Activated naive CD8-positive, alpha-beta T cell treated with anti-CD3 and anti-CD28 coated beads, Interleukin-2, amount 10 ng/mL, durations not matched to agents 7 days and 5 days (primary cell): ENCODE measurements at places on chromosomes 6 and 20.

DNA sequence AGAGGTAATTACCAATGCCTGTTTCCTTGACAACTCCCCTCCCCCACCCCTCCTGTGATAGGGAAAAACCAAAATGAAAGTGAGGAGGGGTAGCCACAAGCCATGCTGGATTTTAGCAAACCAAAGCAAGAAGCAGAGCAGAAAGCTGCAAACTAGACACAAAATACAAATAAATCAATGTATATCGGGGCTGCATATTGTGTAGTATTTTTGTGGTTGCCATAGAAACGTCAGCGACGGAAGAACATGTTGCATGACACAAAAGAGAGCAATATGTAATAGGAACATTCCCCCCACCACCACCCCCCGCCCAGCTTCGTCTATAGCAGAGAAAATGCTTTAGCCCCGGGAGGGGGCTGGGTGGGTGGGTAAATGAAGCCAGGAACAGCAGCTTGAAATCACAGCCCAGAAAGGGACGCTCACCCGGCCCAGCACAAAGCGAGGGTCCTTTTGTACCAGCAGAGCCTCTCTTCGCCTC is 548 bp downstream of the AGPAT4 start:
- H3K36me3 ChIP-seq = no peaks in the 10 kb centered on the region
- peaks cover 14% of the 10 kb centered on the region for H3K4me1 ChIP-seq
- H3K27ac ChIP-seq = peak overlapping the region; percentile 96
- DNase-seq = no peak
- peak overlapping the region; percentile 91 for H3K4me3 ChIP-seq

GRCh38 chr6:43907789-43908472 is 137.9 kb downstream of the VEGFA start:
- no peak for DNase-seq
- H3K4me1 ChIP-seq = no peaks in the 10 kb centered on the region
- no peak overlapping the region for H3K27ac ChIP-seq

DNA sequence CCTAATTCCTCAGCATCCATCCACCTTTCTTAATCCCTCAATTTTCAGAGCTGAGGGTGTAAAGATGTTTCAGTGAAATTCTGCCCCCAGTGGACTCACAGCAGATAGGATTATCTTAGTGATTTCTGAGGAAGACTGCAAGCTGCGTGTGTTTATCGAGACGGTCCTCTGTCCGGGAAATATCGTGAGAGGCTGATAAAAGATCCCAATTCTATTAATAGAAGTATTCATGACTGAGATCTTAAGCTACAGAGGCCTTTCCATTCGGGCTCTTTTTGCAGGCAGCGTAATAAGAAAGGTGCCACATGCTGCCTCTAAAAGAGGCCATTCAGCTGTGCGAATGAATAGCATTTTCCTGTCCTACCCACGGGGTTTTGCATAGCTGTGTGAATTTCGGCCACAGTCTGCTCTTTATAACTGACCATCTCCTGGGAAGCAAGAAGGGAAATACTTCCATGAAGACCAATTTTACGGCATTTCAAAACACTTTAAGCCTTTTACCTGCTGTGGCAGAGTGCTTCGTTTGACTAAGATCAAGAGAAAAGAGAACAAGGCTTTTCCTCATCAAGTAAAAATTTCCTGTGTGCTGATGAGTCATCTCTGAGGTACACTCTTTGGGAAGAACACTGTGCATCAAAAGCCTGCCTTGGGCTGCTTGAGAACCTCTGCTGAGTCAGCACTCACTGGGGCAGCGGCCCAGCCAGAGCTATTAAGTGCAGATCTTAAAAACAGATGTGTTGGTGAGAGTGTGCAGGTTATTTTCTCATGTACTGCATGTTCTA is 208.8 kb downstream of the ARHGAP18 start:
- H3K27me3 ChIP-seq = no peaks in the 10 kb centered on the region
- peaks cover 20% of the 10 kb centered on the region for H3K4me1 ChIP-seq
- DNase-seq = no peak
- H3K4me3 ChIP-seq = no peak overlapping the region

- H3K4me3 ChIP-seq = no peak overlapping the region
- DNase-seq = no peak
- H3K4me1 ChIP-seq = peaks cover 39% of the 10 kb centered on the region
- H3K27ac ChIP-seq = peak overlapping the region; percentile 92
- H3K27me3 ChIP-seq = no peaks in the 10 kb centered on the region
- peaks cover 13% of the 10 kb centered on the region for H3K36me3 ChIP-seq
Observed at GRCh38 chr20:62900692-62901584, 25.4 kb downstream of the DIDO1 start.

DNA sequence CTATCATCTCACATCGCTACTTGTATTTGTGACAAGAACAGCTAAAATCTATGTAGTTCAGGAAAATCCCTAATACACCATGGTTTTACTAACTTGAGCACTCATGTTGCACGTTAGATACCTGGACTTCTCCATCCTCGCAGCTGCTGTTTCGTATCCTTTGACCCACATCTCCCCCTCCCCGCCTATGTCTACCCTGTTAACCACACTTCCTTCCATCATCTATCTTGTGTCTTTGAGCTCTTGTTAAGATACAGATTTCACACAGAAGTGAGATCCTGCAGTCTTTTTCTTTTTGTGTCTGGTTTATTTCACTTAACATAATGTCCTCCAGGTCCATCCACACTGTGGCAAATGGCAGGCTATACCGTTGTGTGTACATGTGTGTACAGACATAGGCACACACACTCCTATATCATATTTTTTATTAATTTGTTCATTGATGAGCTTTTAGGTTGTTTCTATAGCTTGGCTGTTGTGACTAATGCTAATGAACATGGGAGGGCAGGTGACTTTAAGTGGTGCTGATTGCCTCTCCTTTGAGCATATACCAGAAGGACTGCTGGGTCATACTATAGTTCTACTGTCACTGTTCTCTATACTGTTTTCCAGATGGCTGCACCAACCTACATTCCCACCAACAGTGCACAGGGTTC is 117.8 kb downstream of the WDR27 start:
- peaks cover 26% of the 10 kb centered on the region for H3K4me1 ChIP-seq
- H3K36me3 ChIP-seq = peaks cover 9% of the 10 kb centered on the region
- no peak for DNase-seq

DNA sequence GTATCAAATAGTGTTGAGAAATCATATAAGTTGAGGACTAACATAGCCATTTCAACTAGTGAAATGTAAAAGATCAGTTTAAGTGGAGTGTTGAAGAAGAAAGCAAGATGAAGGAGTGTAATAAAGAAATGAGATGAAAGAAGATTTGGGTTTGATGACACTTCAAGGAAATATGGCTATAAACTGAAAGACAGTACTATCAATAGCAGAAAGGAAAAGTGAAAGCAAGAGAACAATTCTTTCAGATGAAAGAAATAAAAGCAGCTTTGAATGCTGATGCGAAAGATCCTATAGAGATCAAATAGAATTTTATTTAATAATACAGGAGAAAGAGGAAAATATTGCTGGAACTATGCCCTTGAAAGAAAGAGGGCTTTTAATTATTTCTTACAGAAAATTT is 92.8 kb upstream of the PRSS16 start:
- H3K4me3 ChIP-seq = peak overlapping the region; percentile 71
- H3K27ac ChIP-seq = peak overlapping the region; percentile 81
- no peak for DNase-seq

GRCh38 chr6:41571021-41571780 is 25.0 kb downstream of the FOXP4 start:
- H3K4me3 ChIP-seq = no peak overlapping the region
- peaks cover 4% of the 10 kb centered on the region for H3K27me3 ChIP-seq
- peaks cover 2% of the 10 kb centered on the region for H3K36me3 ChIP-seq

GRCh38 chr20:14568701-14569100 is 231.3 kb upstream of the FLRT3 start:
- no peak for DNase-seq
- no peak overlapping the region for H3K4me3 ChIP-seq
- no peaks in the 10 kb centered on the region for H3K27me3 ChIP-seq
- H3K4me1 ChIP-seq = no peaks in the 10 kb centered on the region
- no peak overlapping the region for H3K27ac ChIP-seq

DNA sequence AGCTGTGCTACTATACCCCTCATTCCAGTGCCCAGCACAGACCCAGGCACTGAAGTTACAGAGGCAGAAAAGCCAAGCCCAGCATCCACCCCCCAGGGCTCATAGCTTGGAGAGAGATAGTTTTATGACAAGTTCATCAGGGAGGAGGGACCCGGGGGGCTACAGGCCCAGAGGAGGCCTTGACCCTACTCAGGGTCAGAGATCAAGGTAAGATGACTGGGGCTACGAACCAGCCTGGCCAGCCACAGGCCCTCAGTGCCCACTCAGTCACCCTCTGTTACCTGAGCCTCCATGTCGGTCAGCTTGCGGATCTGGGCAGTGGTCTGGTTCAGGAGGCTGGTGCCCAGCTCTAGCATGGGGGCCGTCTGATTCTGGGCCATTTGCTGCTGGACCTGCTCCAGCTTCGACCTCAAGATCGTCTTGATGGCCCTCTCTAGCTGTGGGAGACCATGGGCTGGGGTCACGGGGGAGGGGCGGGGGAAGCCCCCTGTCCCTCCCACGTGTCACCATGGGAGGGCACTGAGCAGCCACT is 26.1 kb downstream of the ANGPT4 start:
- H3K4me3 ChIP-seq = no peak overlapping the region
- no peak overlapping the region for H3K27ac ChIP-seq
- DNase-seq = no peak
- H3K36me3 ChIP-seq = no peaks in the 10 kb centered on the region

DNA sequence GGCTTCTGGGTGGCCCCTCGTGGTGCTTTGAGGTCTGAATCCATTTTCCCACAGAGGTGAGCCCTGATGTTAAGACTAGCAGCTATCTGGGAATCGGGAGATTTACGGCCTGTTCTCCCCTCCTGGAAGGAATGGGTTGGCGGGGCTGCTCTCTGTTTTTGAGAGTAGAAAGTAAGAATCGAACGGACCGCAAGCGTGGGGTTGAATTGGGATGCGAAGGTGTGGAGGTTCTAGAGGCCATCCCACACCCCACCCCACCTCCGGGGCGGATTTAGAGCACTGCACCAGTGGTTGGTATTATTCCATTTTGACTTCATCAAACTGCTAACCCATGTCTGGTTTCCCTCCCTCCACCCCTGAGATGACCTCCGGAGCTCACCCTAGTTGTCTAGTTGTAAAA is 11.5 kb downstream of the PYGB start:
- no peaks in the 10 kb centered on the region for H3K27me3 ChIP-seq
- peaks cover 33% of the 10 kb centered on the region for H3K36me3 ChIP-seq
- peaks cover 20% of the 10 kb centered on the region for H3K4me1 ChIP-seq
- H3K4me3 ChIP-seq = peak overlapping the region; percentile 69

GRCh38 chr6:70547313-70547712 is 19.4 kb upstream of the SDHAF4 start:
- H3K4me3 ChIP-seq = no peak overlapping the region
- no peaks in the 10 kb centered on the region for H3K4me1 ChIP-seq
- H3K36me3 ChIP-seq = no peaks in the 10 kb centered on the region
- H3K27me3 ChIP-seq = no peaks in the 10 kb centered on the region
- no peak overlapping the region for H3K27ac ChIP-seq

DNA sequence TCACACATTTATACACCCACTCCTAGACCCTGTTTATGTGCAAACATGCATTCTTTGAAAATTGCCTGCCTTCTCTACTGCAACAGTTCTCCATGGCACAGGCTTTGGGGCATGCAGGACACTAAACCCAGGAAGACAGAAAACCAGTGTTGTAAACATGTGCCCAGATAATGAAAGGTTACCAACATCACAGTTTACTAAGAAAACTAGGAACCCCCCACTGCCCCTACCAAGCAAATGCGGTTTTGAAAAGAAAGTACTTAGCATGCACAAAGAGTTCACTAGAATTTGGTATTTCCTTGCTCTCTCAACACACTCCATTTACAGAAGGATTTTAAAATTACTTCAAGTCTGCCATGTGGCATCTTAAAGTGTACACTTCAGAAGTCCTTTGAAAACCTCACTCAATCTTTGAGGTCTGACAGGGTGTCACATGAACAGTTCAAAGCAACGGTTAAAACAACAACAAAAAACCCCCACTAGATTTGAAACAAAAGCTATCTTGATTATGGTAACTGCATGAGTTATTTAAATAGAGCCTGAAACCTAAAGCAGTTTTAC is 245.0 kb downstream of the GMPR start:
- H3K4me3 ChIP-seq = peak overlapping the region; percentile 64
- H3K27ac ChIP-seq = peak overlapping the region; percentile 87
- DNase-seq = no peak
- peaks cover 32% of the 10 kb centered on the region for H3K36me3 ChIP-seq

- no peaks in the 10 kb centered on the region for H3K36me3 ChIP-seq
- H3K4me3 ChIP-seq = no peak overlapping the region
- no peaks in the 10 kb centered on the region for H3K4me1 ChIP-seq
- no peak for DNase-seq
Observed at GRCh38 chr20:61765081-61765870, 300.4 kb downstream of the TAF4 start.

GRCh38 chr6:157597461-157598312 is 216.7 kb downstream of the ZDHHC14 start:
- H3K4me3 ChIP-seq = no peak overlapping the region
- H3K27me3 ChIP-seq = no peaks in the 10 kb centered on the region
- no peaks in the 10 kb centered on the region for H3K36me3 ChIP-seq
- H3K27ac ChIP-seq = peak overlapping the region; percentile 64

GRCh38 chr6:42390228-42390934 is 61.3 kb downstream of the TRERF1 start:
- peak; percentile 55 for DNase-seq
- peak overlapping the region; percentile 79 for H3K4me3 ChIP-seq
- H3K4me1 ChIP-seq = peaks cover 73% of the 10 kb centered on the region
- no peaks in the 10 kb centered on the region for H3K27me3 ChIP-seq
- H3K36me3 ChIP-seq = peaks cover 3% of the 10 kb centered on the region
- H3K27ac ChIP-seq = peak overlapping the region; percentile 96

GRCh38 chr6:26468829-26469228 is 11.1 kb downstream of the BTN2A1 start:
- peak overlapping the region; percentile 22 for H3K27ac ChIP-seq
- no peak for DNase-seq
- H3K27me3 ChIP-seq = no peaks in the 10 kb centered on the region

DNA sequence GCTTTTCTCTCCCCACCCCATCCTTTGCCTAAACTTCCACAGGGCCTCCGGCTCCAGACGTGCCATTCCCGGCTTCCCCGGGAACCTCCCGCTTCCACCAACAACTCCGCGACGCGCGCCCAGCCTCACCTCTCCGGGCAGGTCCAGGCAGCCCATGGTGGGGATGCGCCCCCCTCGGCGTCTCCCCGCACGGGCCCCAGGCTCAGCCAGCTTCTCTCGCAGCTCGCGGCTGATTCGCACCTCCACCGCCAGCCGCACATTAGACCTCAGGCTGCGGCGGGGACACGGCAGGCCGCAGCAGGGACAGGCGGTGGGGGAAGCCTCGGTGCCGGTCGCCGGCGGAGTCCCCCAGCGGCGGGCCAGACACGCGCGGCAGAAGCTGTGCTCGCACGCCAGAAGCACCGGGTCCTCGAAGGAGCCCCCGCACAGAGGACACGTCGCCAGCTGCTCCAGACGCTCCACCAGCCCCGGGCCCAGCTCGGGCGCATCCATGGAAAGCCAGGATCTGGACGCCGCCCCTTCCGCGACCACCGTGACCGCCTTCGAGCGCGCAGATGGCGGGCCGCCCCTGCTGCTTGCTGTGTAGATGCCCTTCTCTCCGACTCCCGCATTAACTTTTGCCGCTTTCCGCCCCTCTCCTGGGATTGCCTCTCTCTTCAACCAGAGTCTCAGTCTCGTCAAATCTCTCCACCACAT is at the start of gene RNF39:
Gene RNF39, minus strand, starts transcription at position 676 of the 696 bp plus-strand sequence. Its CDS starts 184 bp downstream, at position 492.
- peak; percentile 58 for DNase-seq
- peak within 1 kb of the TSS; percentile 50 for H3K4me3 ChIP-seq
- H3K27ac ChIP-seq = peak within 1 kb of the TSS; percentile 27
- H3K36me3 ChIP-seq = peaks cover 14% of the 10 kb centered on the region

- no peaks in the 10 kb centered on the region for H3K27me3 ChIP-seq
- no peak overlapping the region for H3K27ac ChIP-seq
- no peak for DNase-seq
Observed at GRCh38 chr6:32045811-32046449, 7.7 kb downstream of the CYP21A2 start.
